NCI-H2081 treated with DMSO at 0.1 percent for 48 hours (cell line): ENCODE measurements at places on chromosomes 7 and 10.

GRCh38 chr10:76885816-76886215, 751.8 kb downstream of the KCNMA1 start:
- peak; percentile 9 for DNase-seq

DNA sequence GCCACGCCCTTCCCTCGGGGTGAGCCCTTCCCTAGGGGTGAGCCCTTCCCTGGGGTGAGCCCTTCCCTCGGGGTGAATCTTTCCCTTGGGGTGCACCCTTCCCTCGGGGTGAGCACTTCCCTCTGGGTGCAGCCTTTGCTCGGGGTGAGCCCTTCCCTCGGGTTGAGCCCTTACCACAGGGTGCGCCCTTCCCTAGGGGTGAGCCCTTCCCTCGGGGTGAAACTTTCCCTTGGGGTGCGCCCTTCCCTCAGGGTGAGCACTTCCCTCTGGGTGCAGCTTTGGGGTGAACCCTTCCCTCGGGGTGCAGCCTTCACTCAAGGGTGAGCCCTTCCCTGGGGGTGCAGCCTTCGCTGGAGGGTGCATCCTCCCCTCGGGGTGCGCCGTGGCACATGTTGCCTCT, 34.6 kb upstream of the INSIG1 start:
- DNase-seq, result no peak

- no peak for DNase-seq
These were observed 374.8 kb upstream of the KIAA1217 start for GRCh38 chr10:23834091-23834490.

- no peak for DNase-seq
These were observed 1186.5 kb downstream of the TYW1 start for GRCh38 chr7:68183176-68183575.

DNA sequence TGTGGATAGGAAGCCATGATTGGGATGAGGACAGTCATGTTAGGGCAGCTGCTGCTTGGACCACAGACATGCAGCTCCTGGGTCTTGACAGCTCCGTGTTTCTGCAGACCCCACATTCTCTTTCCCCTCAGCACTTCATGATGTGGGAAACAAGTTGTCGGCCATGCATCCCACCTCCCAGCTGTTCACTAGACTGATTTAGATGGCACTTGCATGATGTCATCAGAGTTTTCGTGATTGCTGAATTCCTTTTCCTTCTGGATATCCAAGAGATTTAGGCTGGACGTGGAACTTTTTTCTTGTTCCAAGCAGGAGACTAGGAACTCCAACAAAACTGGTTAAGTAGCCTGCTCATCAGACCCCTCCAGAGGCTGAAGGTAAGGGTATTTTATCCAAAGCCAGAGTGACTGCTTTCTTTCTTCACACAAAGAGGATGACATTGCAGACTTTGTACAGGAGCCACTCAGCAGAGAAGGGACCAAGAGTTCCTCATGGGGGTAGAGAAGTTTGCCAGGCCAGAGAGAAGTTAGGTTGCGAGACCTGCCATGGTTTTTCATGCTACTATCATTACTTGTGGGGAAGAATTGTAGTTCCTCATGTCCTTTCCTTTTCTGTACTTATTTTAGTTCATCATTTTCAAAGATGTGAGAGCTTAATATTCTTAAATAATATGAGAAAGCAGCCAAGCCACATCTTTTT, 117.7 kb upstream of the GJD4 start:
- DNase-seq, result no peak

- peak; percentile 58 for DNase-seq
These were observed 77.4 kb downstream of the PON1 start for GRCh38 chr7:95246831-95247370.

GRCh38 chr10:12656518-12657142, 307.3 kb downstream of the CAMK1D start:
- DNase-seq, result peak; percentile 13

- no peak for DNase-seq
These were observed 15.3 kb downstream of the LIPK start for GRCh38 chr10:88721392-88721791.

DNA sequence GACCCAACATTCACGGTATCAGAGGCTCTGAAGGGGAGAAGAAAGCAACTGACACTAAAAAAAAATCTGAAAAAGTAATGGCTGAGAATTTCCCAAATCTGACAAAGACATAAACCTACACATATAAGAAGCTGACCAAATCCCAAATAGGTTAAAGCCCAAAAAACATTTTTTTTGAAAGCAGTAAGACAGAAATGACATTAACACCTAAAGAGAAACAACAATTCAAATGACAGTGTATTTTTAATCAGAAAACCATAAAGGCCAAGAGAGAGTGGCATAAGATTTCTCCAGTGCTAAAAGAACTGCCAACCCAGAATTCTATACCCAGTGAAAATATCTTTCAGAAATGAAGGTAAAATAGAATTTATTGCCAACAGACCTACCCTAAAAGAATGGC, 35.5 kb downstream of the RUFY2 start:
- no peak for DNase-seq

GRCh38 chr10:108812296-108812695, 1111.0 kb downstream of the XPNPEP1 start:
- DNase-seq, result no peak

- no peak for DNase-seq
These were observed 145.6 kb upstream of the SEMA3C start for GRCh38 chr7:81064426-81064825.

GRCh38 chr7:44590910-44591309, 8.9 kb upstream of the TMED4 start:
- DNase-seq, result no peak

DNA sequence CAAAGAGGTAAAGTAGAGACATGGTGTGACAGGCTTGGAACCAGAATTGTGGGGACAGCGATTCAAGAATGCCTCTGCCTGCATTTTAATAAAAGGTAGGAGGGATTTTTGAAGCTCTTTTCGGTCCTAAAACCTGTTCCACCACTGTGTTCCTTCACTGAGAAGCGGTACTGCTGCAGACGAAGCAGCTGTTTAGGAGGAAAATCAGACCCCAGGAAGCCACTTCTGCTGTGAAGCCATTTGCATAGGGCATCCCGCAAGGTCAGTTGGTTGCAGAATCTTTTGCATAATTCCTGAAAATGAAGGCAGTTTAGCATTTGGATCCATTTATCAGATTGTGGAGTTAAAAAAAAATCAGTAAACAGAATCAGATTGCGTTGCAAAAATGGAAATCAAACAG, 183.3 kb upstream of the PRKCQ start:
- DNase-seq, result no peak

- DNase-seq, result no peak
These were observed 346.1 kb upstream of the ANKRD30A start for GRCh38 chr10:36779238-36779846.

GRCh38 chr7:142459551-142459963, 201.7 kb upstream of the PRSS58 start:
- DNase-seq, result no peak

DNA sequence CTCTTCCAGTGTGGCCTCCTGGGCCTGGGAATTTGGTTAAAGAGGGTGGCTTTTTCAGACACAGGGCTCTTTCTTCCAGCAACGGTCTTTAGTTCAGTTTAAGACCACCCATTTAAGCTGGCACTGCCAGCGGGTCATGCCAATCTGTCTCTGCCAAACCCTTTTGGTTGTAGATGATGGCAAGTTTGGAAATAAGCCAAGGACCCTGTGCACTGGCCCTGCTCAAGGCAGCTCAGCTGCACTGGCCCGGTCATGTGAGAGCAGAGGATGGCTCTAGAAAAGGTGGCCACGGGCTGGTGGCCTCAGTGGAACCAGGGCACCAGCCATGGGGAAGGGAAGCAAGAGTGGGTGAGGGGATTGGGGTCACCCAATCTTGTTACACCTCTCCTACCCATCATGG, 294.1 kb downstream of the GLRX3 start:
- DNase-seq, result no peak

DNA sequence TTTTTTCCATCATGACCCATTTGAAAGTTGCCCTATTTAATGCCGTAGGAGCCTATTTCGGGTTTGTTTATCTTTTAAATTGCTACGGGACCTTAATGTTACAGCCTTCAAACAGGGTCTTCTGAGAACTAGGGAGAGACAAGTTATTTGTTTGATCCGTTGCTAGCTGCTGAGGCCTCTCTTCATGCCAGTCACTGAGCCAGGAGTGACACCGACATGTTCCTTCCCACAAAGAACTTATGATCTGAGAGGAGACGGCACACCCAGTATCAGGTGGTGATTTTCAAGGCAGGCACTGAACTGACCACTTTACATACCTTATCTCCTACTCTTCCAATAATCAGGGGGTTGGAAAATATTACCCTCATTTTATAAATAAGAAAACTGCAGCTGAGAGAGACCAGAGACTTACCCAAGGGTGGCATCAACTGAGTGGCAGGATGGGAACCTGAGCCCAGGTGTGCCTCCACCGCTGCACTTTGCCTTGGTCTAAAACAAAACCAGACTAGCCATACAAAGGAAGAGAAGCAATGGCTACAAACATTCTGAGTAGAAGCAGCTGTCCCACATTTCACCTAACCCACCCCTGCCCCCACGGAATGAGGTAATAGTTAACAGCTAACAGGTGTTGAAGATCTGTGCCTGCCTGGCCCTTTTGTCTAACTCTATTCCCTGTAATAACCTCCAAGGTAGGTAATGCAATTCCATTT, 40.5 kb downstream of the PPP1R3C start:
- no peak for DNase-seq

DNA sequence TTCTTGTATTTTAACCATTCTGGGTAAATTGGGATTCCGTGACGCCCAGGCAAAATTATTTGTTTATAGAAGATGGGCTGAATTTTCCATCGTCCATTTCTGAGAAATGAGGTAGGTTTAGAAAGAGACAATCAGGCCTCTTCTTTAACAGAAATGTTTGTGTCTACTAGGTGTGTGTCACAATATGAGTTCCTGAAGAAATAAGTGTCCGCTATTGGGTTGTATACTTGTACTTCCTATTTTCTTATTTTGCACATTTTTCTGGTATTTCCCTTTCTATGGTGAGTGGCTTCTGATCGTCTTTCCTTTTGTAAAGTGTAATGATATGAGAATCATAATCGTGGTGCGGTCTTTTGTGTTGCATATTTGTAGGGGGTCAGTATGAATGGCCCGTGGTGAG, 83.9 kb downstream of the TCF7L2 start:
- no peak for DNase-seq

DNA sequence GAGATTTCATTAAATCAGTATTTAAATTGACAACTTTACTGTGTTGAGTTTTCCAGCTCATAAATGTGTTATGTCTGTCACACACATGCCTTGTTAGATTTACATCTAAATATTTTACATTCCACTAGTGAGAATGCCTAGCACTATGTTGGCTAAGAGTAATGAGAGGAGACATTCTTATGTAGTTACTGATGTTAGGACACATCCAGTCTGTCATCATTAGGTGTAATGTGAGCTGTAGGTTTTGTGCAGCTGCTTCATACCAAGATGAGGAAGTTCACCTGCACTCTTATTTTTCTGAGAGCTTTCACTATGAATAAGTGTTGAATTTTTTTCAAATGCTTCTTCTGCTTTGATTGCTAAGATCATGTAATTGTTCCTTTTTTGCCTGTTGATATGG, 218.0 kb upstream of the IGFBP3 start:
- DNase-seq, result no peak

DNA sequence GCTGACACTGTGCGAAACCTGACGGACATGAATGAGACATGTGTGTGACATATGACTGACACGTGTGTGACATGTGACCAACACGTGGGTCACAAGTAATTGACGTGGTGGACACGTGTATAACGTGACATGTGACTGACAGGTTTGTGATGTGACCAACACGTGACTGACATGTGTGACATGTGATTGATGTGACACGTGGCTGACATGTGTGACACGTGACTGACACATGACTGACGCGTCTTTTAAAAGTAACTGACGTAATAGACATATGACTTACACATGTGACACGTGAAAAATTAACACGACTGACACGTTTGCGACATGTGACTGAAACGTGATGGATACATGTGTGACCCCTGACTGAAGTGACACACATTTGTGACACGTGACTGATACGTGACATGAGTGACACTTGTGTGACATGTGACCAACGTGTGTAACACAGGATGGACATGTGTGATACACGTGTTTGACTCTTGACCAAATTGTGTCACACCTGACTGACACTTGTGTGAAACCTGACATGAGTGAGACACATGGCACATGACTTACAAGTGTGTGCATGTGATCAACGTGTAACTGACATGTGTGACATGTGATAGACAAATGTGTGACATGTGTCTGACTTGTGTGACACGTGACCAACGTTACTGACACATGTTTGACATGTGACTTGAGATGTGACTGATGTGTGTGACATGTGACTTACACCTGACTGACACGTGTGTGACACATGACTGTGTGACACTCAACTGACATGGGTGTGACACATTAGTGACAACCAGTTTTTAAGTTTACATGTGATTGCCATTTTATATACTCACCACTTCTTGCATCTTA, 56.9 kb downstream of the ZNF92 start:
- DNase-seq, result no peak

GRCh38 chr10:121841862-121842261, 86.0 kb downstream of the ATE1 start:
- no peak for DNase-seq

- no peak for DNase-seq
These were observed 675.1 kb upstream of the PCDH15 start for GRCh38 chr10:55476129-55476528.

GRCh38 chr7:120658516-120658915, 199.4 kb downstream of the TSPAN12 start:
- DNase-seq, result no peak

- no peak for DNase-seq
These were observed 227.6 kb upstream of the NPSR1 start for GRCh38 chr7:34430456-34430855.

DNA sequence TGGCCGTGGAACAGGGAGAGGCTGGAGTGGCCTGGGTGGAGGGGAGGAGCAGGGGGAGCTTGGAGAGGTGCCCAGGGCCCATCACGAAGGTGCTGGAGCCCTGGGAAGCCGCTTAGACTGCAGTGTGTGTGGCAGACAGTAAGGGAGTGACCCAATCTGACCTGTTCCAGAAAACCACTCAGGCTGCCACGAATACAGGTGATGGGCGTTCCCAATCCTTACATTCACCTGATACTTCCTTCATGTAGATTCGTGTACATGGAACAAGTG, 161.7 kb downstream of the SVIL start:
- no peak for DNase-seq

DNA sequence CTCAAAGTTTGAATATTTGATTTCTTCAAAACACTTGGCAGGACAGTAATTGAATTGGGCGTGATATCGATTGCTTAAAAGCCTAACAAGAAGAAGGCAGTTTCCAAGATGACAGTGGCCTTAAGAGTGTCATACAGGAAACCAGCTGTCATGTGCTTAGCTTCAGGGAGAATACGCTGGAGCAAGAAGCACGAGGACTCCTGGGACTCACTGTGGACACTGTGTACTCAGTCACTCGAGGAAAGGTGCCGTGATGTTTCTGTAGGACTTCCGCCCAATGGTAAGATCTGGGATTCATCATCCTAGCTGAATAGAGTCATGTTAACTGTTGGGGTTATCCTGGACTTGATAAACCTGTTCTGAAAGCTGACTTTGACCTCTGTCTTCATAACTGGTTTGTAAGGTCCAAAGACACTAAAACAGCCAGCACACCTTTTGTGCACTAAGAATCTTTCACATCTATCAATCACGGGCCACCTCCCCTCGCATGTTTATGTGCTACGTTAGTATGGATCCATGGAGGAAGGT, 113.5 kb downstream of the CELF2 start:
- no peak for DNase-seq

- no peak for DNase-seq
These were observed 479.7 kb downstream of the RPS24 start for GRCh38 chr10:78513330-78513729.
